AG04449 (cell line): ENCODE measurements at places on chromosomes 11 and 22.
A peak's percentile ranks its signal among the peaks of the same experiment; 100 is the strongest.

- peak; percentile 94 for DNase-seq
Measured at GRCh38 chr11:57778318-57779037, 16.9 kb downstream of the CTNND1 start.

DNA sequence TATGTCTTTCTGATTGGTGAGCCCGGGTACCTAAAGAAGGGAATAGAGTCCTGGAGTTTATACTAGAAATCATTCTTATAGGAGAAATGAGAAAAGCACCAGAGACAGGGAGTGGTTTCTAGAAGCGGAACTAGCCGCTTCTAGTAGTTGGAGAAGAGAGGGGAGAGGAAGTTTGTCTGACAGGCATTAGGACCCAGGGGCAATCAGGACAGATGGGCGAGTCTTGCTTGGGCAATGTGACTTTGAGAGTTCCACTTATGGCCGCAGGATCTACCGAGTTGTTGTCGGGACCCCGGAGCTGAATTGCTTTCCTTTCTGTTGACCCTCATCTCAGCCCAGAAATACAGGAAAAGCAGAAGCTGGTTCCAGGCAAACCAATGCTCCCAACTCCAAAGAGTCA, 596.8 kb upstream of the CNTN5 start:
- DNase-seq: no peak

DNA sequence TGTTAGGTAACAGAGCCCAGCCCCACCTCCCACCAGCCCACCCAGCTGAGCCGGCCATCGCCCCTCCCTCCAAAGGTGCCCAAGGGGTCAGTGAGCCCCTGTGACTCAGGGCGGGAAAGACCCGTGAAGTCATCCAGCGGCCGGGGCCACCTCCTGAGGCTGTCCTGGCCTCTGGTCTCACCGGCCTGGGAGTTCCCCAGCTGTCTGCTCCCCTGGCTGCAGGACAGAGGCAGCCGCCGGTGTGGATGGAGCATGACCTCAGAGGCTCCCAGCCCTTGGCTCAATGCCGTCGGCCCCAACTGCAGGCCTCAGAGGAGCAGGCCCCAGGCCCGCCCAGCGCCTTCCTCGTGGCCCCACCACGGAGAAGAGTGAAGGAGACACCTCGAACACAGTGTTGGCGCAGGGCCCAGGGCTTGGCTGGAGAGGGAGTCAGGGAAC, 28.7 kb downstream of the RPL3 start:
- no peak for DNase-seq

GRCh38 chr22:32255217-32255616, at the start of gene SLC5A4:
TSS of gene SLC5A4 (minus strand) at chr22:32255347. CDS start at chr22:32255329, 18 bp downstream.
- DNase-seq: no peak

DNA sequence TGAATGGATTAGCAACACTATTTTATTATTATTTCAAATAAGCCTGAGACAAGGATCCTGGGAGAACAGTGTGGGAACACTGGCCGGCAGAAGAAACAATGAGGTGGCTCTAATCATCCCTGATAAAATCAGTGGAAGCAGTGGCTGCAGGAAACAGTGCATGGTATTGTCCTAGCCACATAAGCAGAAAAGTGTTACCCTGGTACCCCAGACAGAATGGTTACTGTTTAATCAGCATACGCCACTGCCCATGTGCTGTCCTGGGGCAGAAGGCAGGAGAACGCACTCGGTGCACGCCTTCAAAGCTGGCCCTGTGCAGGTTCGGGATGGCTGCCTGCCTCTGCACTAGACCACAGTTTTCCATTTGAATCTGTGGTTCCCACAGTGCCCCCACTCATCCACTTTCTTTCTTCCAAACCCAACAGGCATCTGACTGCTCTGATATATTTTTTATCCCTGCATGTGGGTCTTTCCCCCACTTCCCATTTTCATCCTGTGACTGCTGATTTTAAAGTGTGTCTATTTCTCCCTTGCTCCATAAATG, 25.7 kb downstream of the OPCML start:
- no peak for DNase-seq

GRCh38 chr11:56783448-56784041, 35.0 kb upstream of the OR9G4 start:
- peak; percentile 2 for DNase-seq

DNA sequence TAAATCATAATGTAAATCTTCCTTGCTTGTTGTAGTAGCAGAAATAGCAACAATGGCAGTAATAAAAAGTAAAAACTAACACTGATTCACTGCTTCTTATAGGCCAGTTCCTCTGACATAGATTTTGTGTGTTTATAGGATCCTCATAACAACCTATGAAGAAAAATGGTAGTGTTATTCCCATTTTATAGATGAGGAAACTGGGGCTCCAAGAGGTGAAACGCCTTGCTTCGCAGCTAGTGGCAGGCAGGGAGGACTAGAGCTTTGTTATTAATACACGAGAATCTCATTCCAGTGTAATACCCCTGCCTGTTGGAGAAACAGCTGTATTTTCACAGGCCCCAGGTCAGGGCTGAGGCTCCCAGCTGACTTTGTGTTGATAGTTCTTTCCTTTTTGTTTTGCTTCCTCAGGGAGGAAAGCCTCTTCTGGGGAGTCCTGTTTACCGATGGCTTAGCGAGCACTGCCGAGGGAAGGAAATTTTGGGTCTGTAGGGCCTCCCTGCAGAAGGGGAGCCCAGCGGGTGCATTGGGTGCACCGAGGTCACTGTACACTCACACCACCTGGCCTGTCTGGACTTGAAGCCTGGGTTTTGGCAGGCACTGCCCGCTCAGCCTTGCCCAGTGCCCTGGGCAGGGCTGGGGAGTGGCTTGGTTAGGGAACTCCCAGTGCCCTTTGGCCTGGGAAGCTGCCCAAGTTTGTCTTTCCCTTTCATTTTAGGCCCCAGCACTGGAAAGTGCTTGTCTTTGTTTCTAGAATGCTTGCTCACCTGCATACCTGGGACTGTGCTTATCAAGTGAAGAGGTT, 13.5 kb downstream of the KIAA1671 start:
- no peak for DNase-seq

DNA sequence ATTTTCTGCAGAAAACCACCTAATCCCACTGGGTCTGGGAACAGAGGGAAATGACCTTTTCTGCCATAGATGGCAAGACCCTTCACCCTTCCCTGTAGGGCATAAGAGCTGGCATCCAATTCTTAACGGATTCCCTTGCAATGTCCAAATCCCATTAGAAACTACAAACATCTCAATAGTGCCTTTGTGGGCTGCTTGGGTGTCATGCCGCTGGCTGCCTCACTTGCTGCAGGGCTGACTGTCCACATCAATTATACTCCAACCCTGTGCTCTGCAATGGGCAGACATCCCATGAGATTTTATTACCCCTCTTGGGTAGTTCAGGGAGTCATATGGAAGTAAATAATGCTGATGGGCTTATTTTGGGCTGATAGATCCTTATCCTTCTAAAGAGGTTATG, 7.3 kb downstream of the GRAP2 start:
- no peak for DNase-seq

GRCh38 chr11:2945031-2945756, 16.0 kb upstream of the PHLDA2 start:
- peak; percentile 50 for DNase-seq

- no peak for DNase-seq
Measured at GRCh38 chr11:115238791-115239190, 265.4 kb downstream of the CADM1 start.

GRCh38 chr22:45529971-45530575, 27.4 kb downstream of the FBLN1 start:
- DNase-seq: no peak

- no peak for DNase-seq
Measured at GRCh38 chr22:50516068-50516467, 8.0 kb downstream of the NCAPH2 start.

DNA sequence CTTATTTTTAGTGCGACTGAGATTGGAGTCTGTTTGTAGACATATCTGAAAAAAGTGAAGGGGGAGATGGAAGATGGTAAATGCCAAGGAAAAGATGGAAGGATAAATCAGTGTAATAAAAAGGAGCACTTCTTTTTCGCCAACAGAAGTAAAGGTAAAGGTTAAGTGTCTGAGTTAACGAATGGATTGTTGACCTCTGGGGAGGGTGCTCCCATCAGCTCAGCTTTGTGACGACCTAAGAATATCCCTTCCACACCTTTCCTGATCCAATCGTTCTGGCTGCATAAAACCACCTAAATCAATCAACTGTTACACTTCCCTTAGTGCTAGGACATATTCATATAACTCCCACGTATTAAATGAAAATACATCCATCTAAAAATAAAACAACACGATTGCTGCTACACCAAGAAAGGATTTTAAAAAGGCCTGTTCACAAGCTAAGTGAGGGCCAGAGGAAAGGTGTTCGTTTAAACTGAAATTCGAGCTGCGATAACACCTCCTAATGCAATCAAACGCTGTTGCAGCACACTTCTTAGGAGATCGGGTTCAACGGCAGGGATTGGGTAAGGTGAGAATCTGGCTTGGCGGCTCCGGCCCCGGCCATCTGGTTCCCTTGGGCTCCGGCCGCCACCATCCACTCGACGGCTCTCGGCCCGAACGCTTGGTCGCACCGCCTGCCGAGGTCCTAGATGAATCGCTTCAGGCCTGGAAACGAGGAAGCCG, 658 bp downstream of the C11orf71 start:
- DNase-seq: no peak

DNA sequence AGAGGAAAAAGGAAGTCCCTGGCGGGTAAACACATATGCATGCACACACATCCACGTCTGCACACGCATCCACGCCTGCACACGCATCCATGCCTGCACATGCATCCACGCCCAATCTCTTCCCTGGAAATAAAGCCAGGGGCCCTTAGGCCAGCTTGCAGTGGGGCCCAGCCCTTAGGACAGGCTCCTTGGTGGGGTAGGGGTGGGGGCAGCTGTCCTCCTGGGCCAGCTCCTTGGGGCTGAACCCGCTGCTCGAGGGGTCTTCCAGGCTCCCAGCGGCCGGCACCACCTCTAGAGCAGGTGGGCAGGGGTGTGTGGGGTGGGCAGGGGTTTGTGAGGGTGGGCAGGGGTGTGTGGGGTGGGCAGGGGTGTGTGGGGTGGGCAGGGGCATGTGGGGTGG, 1.9 kb downstream of the C11orf21 start:
- no peak for DNase-seq

DNA sequence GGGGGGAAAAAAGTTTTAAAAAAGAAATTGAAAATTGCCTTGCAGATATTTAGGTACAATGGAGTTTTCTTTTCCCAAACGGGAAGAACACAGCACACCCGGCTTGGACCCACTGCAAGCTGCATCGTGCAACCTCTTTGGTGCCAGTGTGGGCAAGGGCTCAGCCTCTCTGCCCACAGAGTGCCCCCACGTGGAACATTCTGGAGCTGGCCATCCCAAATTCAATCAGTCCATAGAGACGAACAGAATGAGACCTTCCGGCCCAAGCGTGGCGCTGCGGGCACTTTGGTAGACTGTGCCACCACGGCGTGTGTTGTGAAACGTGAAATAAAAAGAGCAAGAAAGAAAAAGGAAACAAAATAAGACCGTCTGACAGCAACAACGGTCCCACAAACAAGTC, 964.9 kb downstream of the NTM start:
- no peak for DNase-seq

DNA sequence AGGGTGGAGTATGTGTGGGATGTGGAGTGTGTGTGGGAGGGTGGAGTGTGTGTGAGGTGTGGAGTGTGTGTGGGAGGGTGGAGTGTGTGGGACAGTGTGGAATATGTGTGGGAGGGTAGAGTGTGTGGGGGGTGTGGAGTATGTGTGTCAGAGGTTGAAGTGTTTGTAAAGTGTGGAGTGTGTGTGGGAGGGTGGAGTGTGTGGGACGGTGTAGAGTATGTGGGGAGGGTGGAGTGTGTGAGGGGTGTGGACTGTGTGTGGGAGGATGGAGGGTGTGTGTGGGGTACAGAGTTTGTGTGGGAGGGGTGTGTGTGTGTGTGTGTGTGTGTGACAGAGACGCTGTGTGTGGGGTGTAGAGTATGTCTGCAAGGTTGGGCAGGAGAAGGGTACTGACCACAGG, 355.5 kb downstream of the CADM1 start:
- no peak for DNase-seq

- no peak for DNase-seq
Measured at GRCh38 chr22:39409516-39410029, 10.0 kb downstream of the TAB1 start.

GRCh38 chr11:126815111-126815510, 185.5 kb downstream of the KIRREL3 start:
- DNase-seq: no peak
